ENCODE measurements at places on chromosomes 5 and 9. TPM values are rescaled to one million over a fixed set of nuclear protein-coding genes. Genes with fewer than 3 reads are reported as not detected.

Gene FGF10
- total RNA-seq, result 1.5 TPM

Gene SKP1
- total RNA-seq, result 273 TPM

Gene PCDHGA12
- 2.0 TPM for total RNA-seq

Gene CYSRT1
- 0.43 TPM for total RNA-seq

Gene GDF9
- total RNA-seq, result 0.09 TPM

Gene PGM5
- 6.1 TPM for total RNA-seq

Gene C9orf153
- total RNA-seq, result not detected

Gene SLC34A3
- not detected for total RNA-seq

Gene WDR5
- total RNA-seq, result 22.7 TPM

Gene SLCO6A1
- not detected for total RNA-seq

Gene SLC4A9
- 0.31 TPM for total RNA-seq

Gene RIMOC1
- 24.0 TPM for total RNA-seq

Gene PRDM9
- not detected for total RNA-seq

Gene SVEP1
- 16.9 TPM for total RNA-seq

Gene NUP155
- total RNA-seq, result 15.7 TPM

Gene CDC25C
- 2.4 TPM for total RNA-seq

Gene EIF4E1B
- not detected for total RNA-seq

Gene SPATA31C1
- total RNA-seq, result not detected

Gene MYMK
- total RNA-seq, result not detected

Gene PCDHGC5
- 0.75 TPM for total RNA-seq

Gene GARNL3
- total RNA-seq, result 7.3 TPM

Gene ARHGEF39
- total RNA-seq, result 7.6 TPM

Gene TAF11L5
- total RNA-seq, result not detected

Gene HAVCR1
- total RNA-seq, result 3.9 TPM

Gene KIF4B
- total RNA-seq, result not detected

Gene PCDHGB3
- 1.5 TPM for total RNA-seq

Gene SCGB3A1
- not detected for total RNA-seq

Gene RLN1
- total RNA-seq, result 0.70 TPM

Gene LRRC19
- 116 TPM for total RNA-seq

Gene SSNA1
- 56.7 TPM for total RNA-seq

Measured in left colon (tissue), 2 donors.